ENCODE measurements at places on chromosomes 11 and 22.

DNA sequence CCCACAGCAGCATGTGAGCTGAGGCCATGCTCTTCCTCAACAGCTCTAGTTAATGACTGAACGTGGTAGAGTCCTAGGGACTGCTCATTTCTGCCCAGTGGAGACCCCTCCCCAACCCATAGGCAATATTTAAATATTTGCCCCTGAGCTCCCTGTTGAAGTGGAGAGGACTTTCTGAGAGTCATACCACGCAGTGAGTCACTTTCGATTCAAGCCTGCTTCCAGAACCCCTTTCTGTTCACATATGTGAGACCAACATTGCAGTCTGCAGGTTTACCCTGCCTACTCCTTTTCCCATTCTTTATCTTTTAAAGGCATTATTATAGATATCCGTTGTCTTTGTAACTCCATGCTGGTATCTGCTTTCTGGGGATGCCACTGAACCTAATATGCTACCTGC is 946.3 kb downstream of the JRKL start:
- no peak for DNase-seq

- peak; percentile 52 for DNase-seq
Measured at GRCh38 chr11:117604336-117604995, 192.6 kb downstream of the DSCAML1 start.

DNA sequence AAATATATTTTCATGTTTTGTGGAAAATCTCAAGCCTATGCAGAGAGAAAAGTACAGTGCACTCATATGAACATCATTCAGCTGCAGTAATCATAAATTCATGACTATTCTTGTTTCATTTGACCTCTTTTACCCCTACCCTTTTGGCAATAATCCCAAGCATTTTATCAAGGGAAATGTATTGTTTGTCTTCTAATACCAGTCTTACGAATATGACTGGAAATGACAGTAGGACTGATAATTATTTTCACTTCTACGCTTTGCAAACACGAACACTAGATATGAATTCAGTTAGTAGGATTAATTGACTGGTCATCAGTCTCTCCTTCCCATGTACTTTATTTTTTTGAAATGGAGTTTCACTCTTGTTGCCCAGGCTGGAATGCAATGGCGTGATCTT is 90.3 kb downstream of the MTMR3 start:
- DNase-seq, result no peak

DNA sequence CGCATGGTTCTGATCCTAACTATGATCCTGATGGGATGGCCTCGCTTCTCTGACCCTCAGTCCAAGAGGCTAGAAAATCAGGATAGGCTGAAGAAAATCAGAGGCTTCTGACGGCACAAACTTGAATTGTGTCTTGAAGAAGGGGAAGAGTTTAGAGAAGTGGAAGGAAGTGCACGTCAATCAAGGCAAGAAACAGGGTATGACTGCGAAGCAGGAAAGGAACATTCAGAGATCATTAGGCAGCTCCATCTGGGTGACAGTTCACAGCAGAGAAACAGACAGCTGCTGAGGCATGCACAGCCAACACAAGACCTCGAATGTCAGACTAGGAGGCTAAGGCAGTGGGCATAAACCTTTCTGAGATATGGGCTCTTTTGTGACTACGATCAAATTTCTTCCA is 29.3 kb downstream of the CLPB start:
- DNase-seq, result no peak

DNA sequence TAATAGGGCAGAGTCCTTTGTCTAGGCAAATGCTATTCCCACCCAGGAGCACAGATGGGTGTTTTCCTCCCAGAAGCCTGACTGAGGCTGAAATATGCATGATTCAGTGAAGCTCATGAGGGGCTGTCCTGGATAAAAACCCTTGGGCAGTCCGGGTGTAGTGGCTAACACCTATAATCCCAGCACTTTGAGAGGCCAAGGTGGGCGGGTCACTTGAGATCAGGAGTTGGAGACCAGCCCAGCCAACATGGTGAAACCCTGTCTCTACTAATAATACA is 48.6 kb upstream of the LMO2 start:
- peak; percentile 5 for DNase-seq

DNA sequence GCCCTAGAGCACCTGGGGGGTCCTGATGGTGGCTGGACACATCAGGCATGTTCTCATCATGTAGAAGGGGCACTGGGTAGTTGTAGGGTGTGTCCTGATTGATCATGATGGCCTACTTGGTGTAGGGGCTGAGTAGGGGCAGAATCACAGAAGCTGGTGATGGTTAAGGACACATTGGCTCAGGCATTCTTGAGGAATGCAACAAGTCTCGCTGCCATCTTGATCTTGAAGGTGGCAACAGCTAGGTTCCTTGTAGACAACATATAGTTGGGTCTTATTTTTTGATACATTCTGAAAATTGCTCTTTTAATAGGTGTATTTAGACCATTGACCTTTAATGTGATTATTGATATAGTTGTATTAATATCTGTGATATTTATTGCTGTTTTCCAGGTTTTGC is 28.1 kb downstream of the PPP6R3 start:
- DNase-seq, result no peak

- peak; percentile 12 for DNase-seq
Measured at GRCh38 chr11:11157185-11157584, 195.9 kb downstream of the CSNK2A3 start.

- DNase-seq, result no peak
Measured at GRCh38 chr22:35348026-35348590, 32.8 kb upstream of the HMOX1 start.

DNA sequence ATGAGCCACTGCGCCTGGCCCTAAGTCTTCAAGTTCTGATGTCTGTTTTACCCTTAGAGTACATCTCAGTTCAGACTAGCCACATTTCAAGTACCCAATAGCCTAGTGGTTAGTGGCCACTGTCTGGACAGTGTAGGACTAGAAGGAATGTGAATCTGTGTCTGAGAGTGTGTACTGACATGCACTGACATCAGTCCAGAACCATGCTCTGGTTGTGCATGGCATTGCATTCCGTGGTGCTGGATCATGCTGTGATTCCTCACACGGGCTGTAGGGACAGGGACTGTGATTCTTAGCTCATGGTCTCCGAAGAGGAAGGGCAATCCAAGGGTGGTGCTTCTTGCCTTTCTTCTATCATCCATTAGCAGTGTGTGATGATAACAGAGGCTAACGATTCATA is 41.1 kb downstream of the AMOTL1 start:
- DNase-seq, result no peak

GRCh38 chr11:86140334-86140990 is 71.6 kb upstream of the PICALM start:
- DNase-seq, result no peak

DNA sequence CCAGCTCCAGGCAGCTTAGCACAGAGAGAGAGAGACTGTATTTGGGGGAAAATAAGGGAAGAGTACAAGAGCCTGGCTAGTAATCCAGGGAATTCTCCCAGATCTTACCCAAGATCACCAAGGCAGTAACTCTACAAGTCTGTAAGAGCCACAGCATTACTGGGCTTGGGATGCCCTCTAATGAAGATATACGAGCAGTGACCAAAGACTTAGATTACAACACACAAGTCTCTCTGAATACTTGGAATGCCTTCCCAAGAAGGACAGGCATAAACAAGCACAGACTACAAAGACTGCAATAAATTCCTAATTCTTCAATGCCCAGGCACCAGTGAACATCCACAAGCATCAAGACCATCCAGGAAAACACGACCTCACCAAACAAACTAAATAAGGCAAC is 17.7 kb downstream of the DNAJC24 start:
- no peak for DNase-seq

- DNase-seq, result no peak
Measured at GRCh38 chr11:40291329-40291728, 1168.1 kb downstream of the LRRC4C start.

- no peak for DNase-seq
Measured at GRCh38 chr22:49811020-49811791, 16.5 kb downstream of the BRD1 start.

DNA sequence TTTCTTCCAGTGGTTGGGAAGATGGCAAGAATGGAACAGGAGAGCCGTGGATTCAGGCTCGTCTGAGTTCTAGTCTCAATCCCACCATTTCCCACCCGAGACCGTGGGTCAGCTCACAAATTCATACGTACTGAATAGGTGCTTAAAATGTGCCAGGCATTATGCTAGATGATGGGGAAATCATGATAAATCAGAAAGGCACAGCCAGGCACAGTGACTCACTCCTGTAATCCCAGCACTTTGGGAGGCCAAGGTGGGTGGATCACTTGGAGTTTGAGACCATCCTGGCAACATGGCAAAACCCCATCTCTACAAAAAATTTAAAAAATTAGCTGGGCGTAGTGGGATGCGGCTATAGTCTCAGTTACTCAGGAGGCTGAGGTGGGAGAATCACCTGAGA is 7.1 kb downstream of the TRIOBP start:
- no peak for DNase-seq

DNA sequence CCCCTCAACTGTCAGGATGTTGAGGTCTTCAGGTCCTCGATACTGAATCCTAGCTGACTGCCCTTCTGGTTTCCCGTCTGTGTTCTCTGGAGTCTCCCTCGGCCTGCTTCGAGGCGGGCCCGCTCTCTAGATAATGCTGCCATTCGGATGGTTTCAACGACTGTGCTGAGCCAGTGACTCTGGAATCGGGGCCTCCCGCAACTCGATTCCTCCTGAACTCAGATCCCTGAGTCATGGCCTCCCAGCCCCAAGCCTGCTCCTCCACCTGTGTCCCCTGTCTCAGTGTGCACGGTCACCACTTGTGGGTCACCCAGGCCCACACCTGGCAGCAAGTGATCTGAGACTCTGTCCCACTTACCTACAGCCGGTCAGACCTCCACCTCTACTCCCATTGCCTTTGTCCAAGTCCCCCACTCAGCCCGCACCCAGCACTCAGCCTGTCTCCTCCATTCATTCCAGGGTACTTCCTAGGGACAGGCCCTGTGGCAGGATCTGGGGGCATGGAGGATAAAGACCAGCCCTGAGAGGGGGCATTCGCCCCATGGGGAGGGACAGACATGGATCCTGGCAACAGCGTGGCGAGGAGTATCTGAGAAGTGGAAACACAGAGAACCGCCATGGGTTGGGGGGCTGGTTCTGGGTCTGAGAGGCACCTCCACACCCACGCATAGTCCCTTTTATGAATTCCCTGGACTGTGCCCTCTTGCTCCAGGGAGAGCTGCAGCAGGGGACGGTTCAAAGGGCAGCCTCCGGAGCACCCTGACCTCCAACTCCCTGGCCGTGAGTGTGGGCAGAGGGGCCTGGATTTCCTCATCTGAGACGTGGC is 14.3 kb downstream of the MPST start:
- DNase-seq, result no peak

DNA sequence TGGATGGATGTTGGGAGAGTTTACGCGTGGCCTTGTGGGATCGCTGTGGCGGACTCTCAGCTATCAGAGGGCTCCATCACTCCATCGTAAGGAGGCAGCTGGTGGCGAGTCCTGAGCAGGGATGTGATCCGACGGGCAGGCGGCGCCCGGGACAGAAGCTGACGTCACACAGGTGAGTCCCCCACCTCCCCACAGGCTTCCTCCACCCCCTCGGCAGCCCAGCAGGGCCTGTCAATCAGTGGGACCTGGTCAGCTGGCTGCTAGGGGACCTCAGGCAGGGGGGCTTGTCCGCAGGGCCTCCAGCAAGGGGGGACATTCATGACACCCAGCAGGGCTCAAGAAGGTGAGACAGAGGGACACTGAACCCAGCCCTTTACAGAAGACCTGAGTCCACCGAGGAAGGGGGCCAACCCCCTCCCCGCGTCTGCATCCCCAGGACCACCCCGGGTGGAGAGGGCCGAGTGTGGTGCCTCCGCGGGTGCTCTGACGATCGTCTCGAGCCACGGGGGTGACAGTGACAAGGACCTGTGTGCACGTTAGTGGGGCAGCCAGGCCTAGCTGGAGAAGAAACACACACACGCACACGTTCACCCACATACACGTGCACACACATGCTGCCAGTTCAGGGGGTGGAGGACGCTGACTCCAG is 7.1 kb downstream of the HRAS start:
- no peak for DNase-seq

DNA sequence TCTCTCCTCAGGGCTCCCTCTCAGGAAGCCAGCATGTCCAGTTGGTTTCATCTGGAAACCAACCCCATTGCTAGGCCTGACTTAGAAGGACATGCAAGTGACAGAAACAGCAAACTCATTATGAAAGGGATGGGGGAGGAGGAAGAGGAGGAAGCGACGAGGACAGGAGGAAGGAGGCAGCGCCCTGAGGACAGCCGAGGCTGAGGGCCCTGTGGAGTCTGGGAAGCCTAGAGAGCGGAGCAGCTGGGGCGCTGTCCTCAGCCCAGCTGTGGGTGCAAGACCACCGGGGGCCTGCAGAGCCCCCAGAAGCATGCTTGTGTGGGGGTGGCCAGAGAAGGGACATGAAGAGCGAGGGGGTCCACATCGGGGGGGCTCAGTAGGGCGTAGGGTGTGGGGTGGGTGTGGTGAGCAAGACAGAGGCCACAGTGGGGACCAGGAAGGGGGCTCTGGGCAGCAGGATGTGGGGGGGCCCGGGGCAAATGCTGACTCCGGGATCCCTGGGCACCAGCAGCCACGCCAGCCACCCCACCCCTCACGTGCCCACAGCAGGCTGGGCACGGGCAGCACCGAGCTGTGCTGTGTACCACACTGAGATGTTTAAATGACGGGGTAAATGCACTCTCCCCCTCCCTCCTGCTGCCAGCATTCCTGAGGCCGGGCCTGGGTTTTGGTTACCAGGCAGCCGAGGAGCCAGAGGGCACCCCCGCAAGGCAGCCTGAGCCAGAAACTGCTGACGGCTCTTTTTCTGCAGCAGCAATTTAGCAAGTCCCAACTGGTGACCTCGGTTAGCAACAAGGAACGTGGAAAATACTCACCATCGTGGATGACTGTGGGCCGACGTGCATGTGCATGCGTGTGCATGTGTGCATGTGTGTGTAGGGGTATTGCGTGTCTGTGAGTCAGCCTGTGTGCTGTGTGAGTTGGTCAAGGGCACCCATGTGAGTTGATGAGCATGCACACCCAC is 82.7 kb upstream of the LINC01488 start:
- peak; percentile 61 for DNase-seq

- DNase-seq, result no peak
Measured at GRCh38 chr22:40766956-40767355, 52.2 kb downstream of the SLC25A17 start.

DNA sequence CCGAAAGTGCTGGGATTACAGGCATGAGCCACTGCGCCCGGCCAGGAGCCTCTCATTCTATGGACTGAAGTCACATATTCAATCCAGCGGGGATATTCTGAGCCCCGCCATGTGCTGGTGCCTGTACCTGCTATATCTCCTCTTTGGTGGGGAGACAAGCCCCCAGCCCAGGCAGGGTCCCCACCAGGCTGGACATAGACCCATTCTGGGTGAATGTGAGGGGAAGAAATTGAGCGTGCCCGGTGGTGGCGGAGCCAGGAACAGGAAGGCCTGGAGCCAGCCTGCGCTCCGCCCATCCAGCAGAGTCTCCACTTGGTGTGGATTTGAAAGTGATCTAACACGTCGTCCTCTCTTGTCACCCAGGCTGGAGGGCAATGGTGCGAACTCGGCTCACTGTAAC is 38.0 kb upstream of the CSNK1E start:
- no peak for DNase-seq

- peak; percentile 77 for DNase-seq
Measured at GRCh38 chr11:44094260-44094868, 1.1 kb upstream of the EXT2 start.

GRCh38 chr22:30221121-30221992 is 25.2 kb downstream of the LIF start:
- no peak for DNase-seq
